ENCODE measurements at places on chromosomes 2 and 18. TPM values are rescaled to one million over a fixed set of nuclear protein-coding genes. Genes with fewer than 3 reads are reported as not detected.
A peak's percentile ranks its signal among the peaks of the same experiment; 100 is the strongest.

DNA sequence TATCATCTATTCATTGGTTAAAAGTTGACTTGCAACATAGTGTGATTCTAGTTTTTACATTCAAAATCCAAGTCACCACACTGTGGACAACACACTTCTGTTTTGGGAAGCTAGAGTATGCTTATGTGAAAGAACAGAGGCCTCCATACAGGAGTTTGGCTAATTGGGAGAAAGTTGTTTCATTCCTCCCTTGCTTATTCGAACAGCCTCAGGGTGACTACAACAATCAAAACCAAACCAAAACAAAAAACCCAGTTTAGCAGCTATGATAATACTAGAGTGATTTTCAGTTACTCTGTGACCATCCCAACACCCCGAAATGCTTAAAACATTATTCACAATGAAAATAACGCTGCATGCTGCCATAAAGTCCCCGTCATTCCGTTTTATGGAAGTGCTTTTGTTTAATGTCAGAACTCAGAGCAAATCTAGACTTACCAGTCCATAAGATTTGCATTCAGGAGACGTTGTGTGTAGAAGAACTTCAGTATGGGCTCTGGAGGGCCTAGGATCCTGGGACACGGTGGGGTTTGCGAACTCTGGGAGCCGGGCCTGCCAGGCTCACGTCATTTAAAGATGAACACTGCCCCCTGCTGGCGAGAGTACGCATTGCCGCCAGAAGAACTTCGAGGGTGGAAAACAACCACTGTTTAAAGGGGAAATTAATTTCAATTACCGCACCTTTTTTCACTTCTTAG, 111.4 kb downstream of the FTCDNL1 start:
- DNase-seq, result peak; percentile 86

DNA sequence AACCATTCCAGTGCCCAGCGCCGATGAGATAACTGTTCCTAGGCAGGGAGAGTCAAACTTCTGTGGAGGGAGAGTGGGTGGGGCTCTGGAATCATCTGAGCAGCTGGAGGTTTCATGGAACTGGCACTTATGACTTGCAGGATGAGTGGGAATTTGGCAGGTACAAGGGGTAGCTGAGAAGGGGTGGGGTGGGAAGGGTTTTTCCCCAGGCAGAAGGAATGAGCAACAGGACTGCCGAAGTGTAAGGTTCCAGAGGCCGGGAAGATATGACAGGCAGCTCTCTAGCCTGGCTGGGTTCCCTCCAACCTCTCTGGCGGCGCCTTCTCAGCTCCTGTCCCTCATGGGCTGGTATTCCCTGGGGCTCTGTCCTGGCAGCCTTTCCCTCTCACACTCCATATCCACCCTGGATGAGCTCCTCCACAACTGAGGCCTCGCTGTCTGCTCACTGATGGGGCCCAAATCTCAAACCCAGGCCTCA, 2.5 kb upstream of the TET3 start:
- DNase-seq, result no peak

GRCh38 chr18:26696786-26697185, 148.4 kb upstream of the KCTD1 start:
- no peak for DNase-seq

The GALR1 gene
- 0.49 TPM for total RNA-seq

- DNase-seq, result no peak
Measured at GRCh38 chr2:30184035-30184434, 37.2 kb downstream of the YPEL5 start.

DNA sequence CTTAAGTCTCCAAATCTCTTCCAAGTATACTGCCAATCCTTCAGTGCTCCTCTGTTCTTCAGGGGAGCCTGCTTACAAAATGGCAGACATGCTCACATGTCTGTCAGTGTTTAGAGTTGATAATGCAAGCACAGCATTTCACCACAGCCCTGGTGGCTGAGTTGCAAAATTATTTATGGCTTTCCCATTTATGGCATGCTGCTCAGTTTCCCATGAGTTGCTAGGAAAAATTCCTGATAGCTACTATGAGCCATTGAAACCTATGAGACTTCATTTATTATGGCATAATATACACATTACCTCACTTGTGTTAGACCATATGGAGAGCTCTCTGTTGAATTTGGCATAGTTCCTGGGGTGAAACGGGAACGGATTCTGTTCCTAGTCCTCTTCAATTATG, 448.7 kb upstream of the TCF4 start:
- no peak for DNase-seq

The ESPNL gene
- total RNA-seq, result 0.81 TPM

DNA sequence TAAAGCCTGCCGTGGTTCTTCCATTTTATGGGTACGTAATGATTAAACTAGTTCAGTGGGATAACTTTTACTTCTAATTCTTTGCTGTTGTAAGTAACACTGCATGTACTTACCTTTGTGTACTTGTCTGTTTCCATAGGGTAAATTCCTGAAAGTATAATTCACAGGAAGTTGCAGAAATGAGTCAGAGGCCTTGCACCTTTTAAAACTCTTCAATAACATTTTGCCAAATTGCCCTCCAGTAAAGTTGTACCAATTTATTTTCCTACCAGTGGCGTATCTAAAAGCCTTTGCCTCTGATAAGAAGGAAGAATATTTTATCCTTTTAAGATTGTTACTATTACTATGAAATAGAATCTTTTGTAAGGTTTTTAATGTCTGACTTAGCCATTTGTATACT, 65.1 kb downstream of the CAB39 start:
- DNase-seq, result no peak

- DNase-seq, result no peak
Measured at GRCh38 chr2:46009772-46010171, 287.4 kb upstream of the EPAS1 start.

GRCh38 chr2:230640540-230641011, 72.1 kb upstream of the CAB39 start:
- no peak for DNase-seq
